NCI-H1092 treated with DMSO at 0.1 percent for 48 hours (cell line): ENCODE measurements at places on chromosomes 1 and 21.

DNA sequence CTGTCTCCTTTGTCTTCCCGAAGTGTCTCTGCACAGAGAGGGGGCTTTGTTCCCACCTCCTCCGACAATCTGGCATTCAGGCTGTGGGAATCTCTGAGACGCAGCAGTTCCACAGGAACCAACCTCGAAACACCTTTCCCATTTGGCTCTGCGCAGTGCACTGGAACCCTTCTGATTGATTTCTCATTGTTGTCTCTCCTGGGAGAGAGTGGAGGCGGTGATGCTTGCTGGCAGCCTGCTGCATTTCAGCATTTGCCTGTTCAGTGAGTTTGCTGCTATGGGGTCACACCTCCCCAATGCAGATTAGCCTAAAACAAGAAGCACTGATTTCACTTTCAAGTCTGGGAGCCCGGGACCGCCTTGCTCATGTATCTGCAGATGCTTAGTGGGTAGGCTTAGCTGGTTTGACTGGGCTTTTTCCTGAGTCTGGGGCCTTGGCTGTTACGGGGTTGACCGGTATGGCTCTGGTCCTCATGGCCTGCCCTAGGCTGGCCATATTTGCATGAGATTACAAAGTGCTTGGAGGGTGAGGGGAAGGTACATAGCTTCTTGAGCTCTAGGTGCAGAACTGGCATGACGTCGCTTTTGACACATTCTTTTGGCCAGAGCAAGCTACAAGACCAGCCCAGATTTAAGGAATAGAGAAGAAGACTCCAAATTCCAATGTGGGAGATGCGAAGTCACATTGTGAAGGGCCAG lies 695.3 kb downstream of the PTPRU start:
- DNase-seq = no peak

GRCh38 chr1:3932156-3932919 lies 32.3 kb upstream of the C1orf174 start:
- DNase-seq = no peak

DNA sequence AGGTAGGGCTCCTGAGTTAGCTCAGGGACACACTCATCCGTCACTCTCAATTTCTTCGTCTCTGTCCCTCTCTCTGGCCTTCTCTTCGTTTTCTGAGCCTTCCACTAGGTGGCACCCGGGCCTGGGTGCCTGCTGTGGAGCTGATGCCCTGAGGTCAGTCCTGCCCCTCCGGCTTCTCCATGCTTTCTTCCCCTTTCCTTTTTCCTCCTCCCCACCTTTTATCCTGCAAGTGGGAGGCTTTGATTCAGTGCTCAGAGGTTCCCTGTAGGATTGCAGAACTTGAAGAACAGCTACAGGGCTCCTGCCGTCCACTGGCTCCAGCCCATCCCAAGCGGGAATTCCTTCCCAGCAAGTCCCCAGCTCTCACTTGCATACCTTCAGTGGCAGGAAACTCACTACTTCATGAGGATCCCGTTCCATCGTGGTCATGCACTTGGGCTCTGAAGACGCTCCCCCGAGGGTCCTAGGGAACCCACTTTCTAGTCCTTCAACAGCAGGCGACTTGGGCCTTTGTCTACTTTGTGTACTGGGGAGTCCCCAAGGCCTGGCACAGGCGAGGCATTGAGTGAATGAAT lies 45.6 kb downstream of the SRRM1 start:
- peak; percentile 85 for DNase-seq

GRCh38 chr1:185073725-185074124 lies 28.4 kb downstream of the RNF2 start:
- no peak for DNase-seq

DNA sequence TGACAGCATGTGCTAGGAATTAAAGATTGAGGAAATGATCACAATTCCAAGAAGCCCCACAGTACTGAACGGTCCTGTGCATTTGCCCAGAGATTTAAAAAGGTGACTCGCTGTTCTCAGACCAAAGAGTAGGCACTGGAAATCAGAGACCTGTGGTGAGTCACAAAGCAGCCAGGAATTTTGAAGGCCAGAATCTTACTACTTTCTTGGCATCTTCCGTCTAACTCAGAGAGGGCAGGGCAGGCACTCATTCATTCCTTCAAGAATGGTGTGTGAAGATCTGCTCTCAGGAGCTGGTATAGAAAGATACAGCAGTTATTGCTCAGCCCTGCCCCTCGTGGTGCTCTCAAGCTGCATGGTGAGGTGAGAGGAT lies 57.9 kb downstream of the BRINP2 start:
- no peak for DNase-seq

- no peak for DNase-seq
Observed at GRCh38 chr1:9331558-9332346, 39.1 kb downstream of the SPSB1 start.

- no peak for DNase-seq
Observed at GRCh38 chr1:43272161-43272560, 2.4 kb downstream of the TMEM125 start.

DNA sequence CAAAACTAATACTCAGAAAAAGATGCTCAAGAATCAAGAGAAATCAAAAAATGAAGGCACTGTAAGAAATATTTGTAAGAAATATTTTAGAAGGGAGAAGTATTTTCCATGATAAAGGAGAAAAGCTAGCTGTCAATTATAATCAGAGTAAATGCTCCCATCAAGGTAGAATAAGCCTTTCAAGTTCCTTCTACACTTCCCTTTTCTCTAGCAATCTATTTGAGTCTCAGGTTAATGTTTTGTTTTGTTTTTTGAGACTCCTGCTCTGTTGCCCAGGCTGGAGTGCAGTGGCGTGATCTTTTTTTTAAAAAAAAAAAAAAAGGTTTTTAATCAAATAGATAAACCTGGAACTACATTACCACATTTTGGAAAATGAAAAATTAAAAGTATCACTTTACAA lies 33.3 kb downstream of the PUM1 start:
- no peak for DNase-seq

GRCh38 chr1:76425201-76426145 lies 350.9 kb downstream of the ST6GALNAC3 start:
- no peak for DNase-seq

DNA sequence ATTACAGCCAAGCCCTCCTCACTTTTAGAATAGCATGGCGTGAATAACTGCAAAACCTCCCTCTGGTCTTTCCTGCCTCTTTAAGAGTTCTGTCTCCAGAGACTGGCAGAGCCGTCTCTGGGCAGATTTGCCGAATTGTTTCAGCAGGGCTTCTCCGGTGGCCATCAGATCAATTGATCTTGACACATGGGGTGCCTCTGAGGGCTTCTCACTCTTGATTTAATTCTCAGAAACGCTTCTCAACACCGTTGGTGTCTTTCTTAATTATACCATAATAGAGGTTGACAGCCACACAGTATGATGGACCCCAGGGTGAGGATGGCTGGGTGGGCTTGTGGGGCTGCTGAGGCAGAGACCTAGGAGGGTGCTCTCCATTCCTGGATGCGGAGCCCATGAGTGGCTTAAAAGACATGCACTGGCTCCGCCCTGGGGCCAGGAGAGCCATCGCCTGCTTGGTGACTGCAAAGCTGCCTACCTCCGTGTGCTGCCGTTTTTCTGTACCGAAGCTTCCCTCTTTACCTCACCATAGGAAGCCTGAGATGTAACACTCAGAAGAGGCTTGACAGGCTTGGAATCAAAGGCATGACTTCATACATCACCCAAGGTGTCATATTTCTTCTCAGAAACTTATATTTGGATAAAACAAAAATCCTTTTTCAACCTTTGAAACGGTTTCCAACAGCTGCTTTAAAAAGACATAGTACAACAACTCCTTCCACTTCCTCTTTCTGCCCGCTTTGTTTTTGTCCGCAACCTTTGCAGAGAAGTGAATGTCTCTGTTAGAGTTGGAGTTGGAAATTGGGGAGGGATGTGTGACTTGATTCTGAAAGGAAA lies 82.9 kb downstream of the GALNT2 start:
- DNase-seq = no peak

DNA sequence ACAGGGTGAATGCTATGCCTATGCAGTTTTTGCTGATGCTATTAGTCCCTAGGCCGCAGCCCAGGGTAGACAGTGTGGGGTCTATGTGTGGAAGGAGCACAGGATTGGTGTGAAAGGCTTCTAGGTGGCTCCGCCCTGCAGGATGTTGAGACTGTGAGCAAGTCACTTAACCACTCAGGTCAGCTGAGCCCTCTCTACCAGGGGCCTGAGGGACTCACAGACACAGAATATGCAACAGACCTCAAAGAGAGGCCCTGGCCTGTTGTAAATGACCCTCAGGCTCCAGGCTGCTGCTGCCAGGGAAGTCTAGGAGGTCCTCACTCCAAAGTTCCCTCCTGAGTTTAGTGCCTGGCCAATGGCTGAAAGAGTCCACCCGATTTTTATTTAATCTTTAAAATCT lies 11.0 kb downstream of the NHLH2 start:
- no peak for DNase-seq

- no peak for DNase-seq
Observed at GRCh38 chr1:224407571-224408293, 26.9 kb downstream of the WDR26 start.

DNA sequence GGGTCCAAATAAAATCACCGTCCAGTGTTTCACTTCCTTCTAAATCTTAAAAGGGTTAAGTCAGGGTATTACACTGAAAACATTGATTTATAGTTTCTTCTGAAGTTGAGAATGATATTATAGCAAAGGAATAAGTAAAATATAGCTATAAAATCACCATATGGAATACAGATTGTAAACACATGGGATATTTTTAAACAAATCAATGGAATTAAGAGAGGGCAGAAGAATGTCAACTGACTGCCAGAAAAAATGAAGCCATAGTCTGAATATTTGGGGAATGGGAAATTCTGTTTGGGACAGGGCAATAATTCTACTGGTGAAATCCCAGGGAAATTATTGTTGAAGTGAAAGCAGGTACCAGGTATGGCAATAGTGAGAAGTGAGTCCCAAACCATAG lies 664.6 kb downstream of the NCAM2 start:
- DNase-seq = no peak

GRCh38 chr1:5935026-5935425 lies 57.2 kb downstream of the NPHP4 start:
- DNase-seq = no peak

GRCh38 chr21:45894450-45894825 lies 87.1 kb upstream of the COL6A1 start:
- no peak for DNase-seq

DNA sequence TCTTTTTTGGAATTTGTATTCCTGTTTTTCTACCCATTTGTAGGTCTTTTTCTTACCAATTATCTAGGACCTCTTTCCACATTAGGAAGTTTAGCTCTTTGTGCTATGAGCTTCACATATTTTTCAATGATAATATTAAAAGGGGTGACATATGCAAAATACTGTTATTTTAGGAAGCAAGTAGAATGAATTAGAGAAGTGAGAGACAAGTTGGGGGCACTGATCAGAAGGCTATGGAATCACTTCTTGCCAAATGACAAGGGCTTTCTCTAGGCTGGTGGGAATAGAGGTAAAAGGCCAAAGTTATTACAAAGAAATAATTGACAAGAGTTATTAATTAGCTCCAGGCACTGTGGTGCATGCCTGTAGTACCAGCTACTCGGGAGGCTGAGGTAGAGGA lies 4.3 kb upstream of the BCAR3 start:
- DNase-seq = no peak

DNA sequence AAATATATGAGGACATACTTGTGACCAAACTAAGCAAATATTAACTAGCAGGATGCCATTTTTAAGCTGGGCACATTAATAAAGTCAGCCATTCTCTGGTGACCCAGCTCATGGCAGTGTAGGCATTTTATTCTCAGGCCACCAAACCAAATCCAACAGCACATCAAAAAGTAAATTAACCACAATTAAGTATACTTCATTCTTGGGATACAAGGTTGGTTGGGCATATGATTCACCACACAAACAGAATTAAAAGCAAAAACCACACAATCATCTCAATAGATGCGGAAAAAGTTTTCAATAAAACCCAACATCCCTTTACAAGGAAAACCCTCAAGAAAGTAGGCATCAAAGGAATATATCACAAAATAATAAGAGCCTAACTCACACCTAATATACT lies 101.3 kb downstream of the FAF1 start:
- DNase-seq = no peak

DNA sequence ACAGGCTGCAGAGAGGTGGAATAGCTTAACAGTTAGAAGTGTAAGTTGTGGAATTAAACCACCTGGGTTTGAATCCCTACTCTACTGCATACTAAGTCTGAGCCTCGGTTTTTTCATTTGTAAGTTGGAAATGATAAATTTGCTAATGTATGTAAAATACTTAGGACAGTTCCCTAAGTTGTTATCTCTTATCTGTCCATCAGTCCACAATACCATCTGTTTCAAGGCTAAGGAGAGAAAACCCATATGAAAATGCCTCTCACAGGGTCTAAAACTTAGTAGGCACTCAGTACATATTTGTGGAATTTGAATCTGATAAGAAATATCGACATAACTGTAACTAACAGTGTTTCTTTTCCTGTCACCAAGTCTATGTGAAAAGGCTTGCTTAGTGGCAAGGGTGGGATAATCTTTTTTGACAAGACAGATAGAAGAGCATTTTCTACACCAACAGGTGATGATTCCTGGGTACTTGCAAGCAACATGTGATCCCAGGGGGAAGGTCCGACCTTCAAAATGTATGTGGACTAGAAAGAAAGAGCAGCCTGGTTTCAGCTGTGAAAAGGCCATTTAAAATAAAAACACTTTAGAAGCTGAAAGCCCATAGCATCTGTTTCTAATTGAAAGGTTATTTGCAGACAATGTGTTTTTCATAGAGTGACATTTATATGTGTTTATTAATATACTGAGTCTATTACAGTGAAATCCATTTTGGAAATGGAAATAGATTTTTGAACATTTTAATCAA lies 202.9 kb downstream of the HHAT start:
- no peak for DNase-seq

DNA sequence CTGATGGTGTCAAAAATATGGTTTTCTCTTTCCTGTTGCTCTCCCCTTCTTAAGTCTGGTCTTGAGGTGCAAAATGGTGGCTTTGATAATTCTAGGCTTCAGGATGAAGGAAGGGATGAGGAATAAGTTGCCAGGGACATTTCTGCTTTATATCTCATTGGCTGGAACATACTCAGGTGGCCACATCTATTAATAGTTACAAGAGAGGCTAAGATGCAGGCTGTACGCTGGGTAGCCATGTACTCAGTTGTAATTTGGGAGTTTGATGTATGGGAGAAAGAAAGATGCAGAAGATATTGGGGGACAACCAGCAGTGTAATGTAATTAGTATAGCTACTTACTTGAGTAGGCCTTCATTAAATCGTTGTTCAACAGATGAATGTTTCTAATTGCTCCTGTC lies 25.2 kb downstream of the PRKAA2 start:
- no peak for DNase-seq

DNA sequence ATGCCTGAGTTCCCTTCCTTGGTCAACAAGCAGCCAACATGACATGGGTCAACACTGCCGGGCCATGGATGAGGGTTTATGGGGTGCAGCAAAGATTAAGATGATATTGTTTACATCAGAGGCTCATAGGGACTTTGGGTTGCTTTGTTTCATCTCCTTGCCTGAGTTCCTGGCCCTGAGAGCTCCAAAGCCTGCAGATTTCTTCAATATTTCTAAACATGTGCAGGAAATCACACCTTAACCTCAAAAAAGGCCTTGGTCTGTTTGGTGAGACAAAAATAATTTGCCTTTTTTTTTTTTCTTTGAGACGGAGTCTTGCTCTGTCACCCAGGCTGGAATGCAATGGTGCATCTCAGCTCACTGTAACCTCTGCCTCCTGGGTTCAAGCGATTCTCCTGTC lies 876 bp downstream of the SLAMF8 start:
- no peak for DNase-seq

GRCh38 chr1:6635161-6635909 lies 10.7 kb downstream of the THAP3 start:
- DNase-seq = no peak
